Activated B cell treated with CpG ODN at 0.5 μM for 24 hours (primary cell): ENCODE measurements at places on chromosomes 1 and 21. TPM values are rescaled to one million over a fixed set of nuclear protein-coding genes. Genes with fewer than 3 reads are reported as not detected.

The KAZN gene
- 0.73 and 0.81 TPM in 2 replicates for total RNA-seq

The AQP10 gene
- not detected in 2 replicates for total RNA-seq

DNA sequence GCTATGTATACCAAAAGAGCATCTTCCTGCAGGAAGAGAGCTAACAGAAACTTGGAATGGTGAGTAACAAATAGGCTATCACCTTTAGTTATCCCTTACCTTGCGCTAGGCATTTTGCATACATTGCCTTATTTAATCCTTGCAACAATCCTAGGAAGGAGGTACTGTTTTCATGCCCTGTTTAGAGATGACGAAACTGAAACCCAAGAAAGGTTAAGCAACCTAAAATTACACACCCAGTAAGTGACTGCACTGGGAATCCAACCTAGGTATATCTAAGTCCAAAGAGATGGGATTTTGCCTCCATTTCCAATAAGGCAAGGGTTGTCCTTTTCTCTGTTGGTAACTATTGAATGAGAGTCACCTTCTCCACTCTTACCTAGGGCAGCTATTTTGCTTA is 144.5 kb downstream of the TM2D1 start:
- no peak for DNase-seq

DNA sequence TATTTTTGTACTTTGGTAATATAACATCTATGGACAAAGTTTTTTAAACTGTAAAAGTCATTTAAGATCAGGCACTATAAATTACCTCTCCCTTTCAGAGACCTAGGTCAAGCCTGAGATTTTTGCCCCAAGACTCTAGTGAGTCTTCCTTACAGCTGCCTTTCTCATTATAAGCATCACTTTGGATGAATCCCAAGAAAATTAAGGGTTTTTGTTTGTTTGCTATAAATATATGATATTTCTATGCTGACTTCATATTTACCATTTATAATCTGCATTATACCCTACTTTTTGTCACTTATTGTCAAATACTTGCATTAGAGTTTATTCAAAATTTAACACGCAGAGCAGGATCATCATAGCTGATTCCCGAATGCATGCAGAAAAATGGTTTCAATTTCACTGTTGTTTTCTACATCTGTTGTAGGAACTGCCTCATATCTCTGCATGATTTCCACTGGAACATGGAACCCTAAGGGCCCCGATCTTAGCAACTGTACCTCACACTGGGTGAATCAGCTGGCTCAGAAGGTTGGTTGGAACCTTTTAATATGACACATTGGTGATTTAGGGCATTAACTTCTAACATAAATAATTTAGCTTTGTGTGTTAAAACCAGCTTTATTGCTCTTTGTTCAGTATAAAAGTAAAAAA is 150.0 kb downstream of the ADGRL2 start:
- DNase-seq = no peak
